ENCODE measurements at places on chromosomes 3 and 15.

DNA sequence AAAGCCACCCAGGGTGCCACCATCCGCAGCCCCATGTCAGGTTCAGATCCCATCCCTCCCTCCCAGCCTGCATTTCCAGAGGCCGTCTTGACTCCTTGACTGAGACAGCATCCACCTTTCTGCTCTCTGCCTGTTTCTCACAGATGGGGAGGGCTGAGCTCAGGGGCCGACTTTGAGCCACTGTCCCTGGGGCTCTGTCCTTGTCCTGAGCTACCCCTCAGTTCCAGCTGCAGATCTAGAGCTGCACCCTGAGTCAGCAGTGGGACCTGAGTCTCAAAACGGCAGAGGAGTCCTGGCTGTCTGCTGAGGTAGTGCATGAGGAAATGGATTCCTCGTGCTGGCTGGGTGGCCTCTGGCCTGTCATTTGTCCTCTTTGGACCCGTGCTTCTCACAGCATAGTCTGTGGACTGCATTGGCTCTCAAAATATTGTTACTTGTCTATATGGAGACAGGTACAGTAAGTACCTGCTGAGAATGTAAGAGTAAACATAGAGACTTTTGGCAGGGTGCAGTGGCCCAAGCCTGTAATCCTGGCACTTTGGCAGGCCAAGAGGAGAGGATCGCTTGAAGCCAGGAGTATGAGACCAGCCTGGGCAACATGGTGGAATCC, 22.3 kb downstream of the RPLP1 start:
- no peak for DNase-seq

- DNase-seq, result no peak
Measured at GRCh38 chr3:189830401-189830800, 199.2 kb downstream of the TP63 start.

GRCh38 chr15:64981812-64982431, 7.8 kb downstream of the SPG21 start:
- no peak for DNase-seq

- no peak for DNase-seq
Measured at GRCh38 chr3:137110392-137110996, 152.7 kb downstream of the IL20RB start.

DNA sequence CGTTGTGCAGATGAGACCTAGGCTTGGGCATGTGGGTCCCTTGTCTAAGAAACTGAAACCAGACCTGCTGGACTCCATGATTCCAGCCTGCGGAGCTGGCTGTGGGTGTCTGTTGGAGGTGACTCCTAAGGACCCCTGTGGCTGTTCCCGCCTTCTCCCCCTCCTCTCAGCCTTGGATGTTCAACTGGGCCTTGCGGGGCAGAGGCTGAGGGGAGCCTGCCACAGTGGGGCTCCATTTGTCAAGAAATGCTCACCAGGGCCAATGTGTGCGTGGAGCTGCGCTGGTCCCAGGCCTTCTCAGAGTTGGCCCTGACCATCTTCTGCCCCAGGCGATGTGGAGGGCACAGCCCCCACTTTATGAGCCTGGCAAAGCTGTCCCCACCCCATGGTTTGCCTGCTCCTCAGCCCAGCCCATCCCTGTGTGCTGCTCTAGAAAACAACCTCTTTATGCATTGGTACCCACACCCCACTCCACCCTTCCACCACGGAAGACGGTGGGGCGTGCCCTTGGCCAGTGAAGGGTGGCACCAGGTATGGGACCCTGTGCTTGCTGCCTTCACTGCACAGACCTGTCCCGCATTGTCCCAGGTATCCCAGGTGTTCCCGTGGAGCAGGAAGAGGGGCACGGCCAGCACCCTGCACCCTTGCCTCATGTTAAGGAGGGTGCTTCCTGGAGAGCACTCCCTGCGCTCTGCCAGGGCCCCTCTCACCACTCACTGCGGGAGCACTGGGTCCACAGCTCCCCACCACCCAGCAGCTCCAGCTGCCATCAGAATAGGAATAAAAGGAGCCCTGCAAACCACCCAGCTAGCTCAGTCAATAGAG, 7.9 kb downstream of the MESP2 start:
- no peak for DNase-seq

GRCh38 chr3:105891101-105891500, 22.3 kb upstream of the CBLB start:
- DNase-seq, result no peak

DNA sequence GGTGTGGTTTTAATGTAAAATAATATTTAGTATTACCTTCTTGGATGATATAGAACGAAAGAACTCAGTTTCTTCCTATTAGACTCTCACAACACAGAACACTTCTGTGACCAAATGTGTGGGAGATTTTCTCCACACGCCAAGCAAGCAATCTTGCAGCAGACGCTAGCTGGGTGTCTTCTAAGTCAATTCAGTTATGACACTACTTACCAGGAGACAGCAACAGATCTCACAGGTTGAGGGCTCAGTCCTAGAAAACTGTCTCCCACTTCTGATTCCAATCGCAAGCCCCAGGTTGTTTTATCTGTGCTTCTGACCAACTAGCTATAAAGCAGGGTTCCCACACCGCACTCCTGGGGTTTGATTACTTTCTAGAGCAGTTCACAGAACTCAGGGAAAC, 41.2 kb downstream of the HERC1 start:
- no peak for DNase-seq

GRCh38 chr15:65979316-65979715, 110.0 kb downstream of the RAB11A start:
- no peak for DNase-seq

DNA sequence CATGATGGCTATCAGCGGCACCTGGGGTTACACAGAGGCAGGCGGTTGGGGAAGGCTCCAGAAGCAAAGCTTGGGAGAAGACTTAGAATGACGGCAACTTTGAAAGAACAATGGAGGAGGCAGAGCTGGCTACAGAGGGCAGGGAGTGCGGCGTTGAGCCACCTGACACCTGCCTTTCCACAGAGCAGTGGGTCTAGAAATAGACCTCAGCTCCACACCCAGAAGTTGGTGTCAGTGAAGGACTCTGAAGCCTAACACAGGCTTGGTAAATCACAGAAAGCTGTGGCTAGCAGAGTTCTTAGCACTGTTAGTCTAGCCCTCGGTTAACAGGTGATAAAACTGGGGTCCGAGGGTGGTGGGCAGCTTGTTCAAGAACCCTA, 23.1 kb upstream of the EHD4 start:
- no peak for DNase-seq

DNA sequence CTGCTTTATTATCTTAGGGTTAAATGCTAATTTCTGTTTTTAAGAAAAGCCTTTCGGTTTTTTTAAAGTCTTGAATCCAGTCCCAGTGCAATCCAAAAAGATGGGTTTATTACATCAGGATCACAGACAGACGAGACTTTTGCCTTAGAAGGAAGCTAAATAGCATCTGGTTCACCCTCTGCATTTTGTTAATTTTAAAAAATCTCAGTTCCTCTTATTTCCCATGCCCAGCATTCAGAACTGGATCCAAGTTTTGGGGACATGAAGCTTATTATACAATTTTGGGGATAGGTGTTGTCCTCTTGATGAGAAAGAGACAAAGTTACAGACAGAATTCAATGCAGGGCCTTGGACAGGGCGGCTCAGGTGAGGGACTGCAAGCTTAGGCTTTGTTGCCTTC, 181.5 kb upstream of the LYSMD4 start:
- DNase-seq, result no peak

DNA sequence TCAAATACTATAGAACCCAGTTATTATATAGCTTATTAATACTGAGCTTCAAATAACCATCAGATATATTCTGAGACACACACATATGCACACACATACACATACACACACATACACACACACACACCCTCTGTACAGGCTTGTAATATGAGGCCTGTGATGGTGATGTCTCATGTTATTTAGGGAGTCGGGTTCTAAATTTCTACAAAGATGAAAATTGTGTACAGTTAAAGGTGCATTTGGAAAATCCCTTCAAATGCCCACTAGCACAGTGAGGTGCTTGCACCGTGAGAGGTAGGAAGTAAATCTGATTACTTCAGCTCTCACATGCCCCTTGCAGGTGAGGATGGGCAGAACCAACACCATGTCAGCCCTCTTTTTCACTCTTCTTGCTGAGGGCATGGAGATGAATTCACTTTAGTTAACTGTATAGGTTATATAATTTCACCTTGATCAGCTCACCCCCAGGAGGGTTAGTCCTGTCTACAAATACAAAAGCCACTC, 294.5 kb upstream of the PROK2 start:
- DNase-seq, result no peak

- DNase-seq, result no peak
Measured at GRCh38 chr3:58116985-58117384, 93.8 kb downstream of the DNASE1L3 start.

DNA sequence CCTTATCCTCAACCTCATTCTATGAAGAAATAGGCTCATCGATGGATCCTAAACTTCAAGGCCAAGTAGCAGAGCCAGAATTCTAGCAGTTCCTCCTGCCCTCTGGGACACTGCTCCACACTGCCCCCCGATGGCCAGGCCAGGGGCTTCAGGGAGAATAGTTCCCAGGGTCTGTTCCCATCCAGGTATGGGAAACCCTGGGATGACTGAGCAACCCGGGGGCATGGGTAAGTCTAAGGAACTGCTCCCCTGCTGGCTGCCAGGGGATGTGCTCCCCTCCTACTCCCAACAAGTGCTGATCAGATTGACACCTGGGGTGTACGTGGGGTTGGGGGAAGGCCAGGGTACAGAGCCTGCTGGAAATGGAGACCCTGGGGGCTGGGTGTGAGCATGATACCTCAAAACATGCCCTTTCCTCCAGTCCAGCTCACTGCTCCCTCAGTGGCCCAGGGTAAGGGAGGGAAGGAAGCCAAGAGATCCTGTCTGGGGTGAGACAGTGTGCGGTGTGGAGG, 7.6 kb downstream of the ULK3 start:
- DNase-seq, result peak; percentile 61

- no peak for DNase-seq
Measured at GRCh38 chr3:53180305-53181023, 19.5 kb downstream of the PRKCD start.

DNA sequence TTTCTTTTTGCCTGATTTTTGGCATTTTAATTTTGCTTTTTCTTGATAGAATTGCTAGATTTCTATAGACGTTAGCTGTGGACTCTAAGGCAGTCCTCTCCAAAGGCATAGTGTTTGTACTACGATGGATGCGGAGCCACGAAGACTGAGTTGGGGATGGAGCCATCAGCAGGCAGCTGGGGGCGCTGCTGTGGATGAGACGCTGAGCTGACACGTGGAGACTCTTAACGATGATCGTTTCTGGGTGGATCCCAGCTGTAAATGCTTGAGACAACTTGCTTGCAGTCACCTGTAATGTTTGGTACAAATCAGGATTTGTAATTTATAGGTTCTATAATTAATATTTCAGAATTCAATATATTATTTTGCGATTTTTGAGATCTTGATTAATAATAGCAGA, 13.3 kb upstream of the PPP1R2 start:
- peak; percentile 12 for DNase-seq

GRCh38 chr3:43187836-43188479, 82.1 kb upstream of the POMGNT2 start:
- no peak for DNase-seq

- no peak for DNase-seq
Measured at GRCh38 chr3:174440253-174440701, 418.9 kb upstream of the NAALADL2 start.

GRCh38 chr3:12489368-12489767, 5.1 kb downstream of the TSEN2 start:
- DNase-seq, result no peak

DNA sequence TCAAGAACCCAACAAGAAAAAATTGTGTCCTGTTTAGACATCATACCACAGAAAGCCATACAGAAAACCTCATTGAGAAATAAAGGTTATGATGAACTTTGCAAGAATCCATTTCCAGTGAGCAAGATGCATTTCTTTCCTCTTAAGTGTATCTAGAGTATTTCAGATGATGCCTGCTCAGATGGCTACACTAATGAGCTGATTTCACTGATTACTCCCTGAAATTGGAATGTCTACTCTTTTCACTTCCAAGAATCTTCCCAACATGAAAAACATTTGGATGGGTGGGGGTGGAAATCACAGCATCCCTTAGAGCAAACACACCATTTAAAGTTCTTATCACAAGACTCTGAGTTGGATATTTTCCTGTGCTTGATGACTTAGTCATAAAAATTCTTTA, 41.4 kb upstream of the IL12A start:
- DNase-seq, result no peak

GRCh38 chr3:134803051-134803505, 8.0 kb downstream of the EPHB1 start:
- no peak for DNase-seq

GRCh38 chr15:80906159-80906766, 83.4 kb downstream of the MESD start:
- DNase-seq, result no peak

- DNase-seq, result no peak
Measured at GRCh38 chr15:40155270-40155910, 5.5 kb upstream of the BUB1B start.

GRCh38 chr3:50147861-50148260, 7.3 kb upstream of the SEMA3F start:
- DNase-seq, result no peak

DNA sequence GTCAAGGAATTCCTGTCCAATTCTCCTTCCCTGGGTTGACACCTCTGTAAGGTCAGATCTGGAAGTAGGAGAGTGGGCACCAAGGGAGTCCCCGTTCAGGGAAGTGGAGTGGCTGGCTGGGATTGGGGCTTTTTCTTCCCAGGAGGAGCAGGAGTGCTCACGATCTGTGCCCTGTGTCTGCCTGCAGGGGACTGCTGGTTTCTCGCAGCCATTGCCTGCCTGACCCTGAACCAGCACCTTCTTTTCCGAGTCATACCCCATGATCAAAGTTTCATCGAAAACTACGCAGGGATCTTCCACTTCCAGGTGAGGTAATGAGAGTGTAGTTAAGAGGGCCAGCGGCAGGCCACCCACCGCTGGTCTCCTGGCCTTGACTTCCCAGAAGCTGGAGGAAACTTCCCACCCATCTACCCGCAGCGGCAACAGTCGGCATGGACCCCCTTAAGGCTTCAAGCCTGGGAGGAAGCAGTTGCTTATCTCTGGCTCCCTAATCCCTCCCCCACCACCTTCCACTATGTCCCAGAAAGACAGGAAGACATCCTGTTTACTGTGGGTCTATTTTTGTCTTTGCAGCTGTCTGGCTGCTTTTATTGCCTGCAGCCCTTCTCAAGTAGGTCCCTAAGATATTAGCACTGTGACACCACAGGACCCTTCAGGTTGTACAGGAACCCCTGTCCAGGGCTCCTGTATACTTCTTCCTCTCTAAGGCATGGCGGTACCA, 26.8 kb downstream of the CAPN3 start:
- no peak for DNase-seq

DNA sequence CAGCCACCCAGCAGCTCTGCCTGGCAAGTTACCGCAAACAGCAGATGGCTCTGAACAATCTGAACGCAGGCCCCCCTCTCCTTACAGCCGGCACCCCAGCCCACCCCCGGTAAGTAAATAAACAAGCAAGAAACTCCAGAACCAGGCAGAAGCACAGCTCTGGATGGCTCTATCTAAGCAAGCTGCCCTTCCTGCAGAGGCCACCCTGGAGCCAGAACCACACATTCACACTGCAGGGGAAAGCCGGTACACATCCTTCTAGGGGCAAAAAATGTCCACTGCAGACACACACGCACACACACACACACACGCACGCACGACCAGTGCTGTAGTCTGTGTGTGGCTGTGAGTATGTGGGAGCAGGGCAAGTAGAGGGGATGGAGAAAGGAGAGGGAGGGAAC, 63.9 kb downstream of the ADCY5 start:
- DNase-seq, result no peak

Measured in neural crest cell (in vitro differentiated cells).